HT1080 (cell line): ENCODE measurements at places on chromosomes 1 and 21.

- DNase-seq = no peak
Observed at GRCh38 chr1:234600418-234601281, 9.3 kb downstream of the IRF2BP2 start.

GRCh38 chr1:8815582-8816151 is 1.8 kb downstream of the RERE start:
- DNase-seq = peak; percentile 32

GRCh38 chr1:198849093-198849492 is 210.3 kb downstream of the PTPRC start:
- DNase-seq = no peak

DNA sequence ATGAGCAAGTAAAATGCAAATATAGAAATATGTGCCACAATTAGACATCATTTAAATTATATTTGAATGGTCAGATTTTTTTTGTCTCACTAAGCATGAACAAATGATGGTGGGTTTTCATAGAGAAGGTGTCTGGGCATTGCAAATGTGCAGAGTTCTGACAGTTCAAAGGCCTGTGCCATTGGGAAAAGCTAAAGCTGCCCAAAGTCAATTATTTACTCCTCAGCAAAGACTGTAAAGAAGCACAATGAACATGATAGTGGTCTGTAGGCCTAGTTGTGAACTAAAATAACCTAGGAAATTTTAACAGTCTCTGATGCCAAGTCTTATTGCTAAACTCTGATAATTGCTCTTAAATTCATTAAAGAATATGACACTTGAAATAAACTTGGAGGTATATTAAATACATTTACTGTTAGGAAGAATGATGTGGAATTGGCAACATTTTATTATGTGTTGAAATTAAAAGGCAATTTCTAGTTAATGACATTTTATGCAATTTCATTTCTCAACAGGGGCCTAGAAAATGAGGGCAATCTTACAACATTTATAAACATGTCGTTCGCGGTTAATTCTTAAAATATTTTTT is 874.3 kb upstream of the ADAMTS5 start:
- DNase-seq = no peak

- no peak for DNase-seq
Observed at GRCh38 chr1:162165528-162165927, 96.0 kb downstream of the NOS1AP start.
